ENCODE measurements at places on chromosomes 3 and 15.

DNA sequence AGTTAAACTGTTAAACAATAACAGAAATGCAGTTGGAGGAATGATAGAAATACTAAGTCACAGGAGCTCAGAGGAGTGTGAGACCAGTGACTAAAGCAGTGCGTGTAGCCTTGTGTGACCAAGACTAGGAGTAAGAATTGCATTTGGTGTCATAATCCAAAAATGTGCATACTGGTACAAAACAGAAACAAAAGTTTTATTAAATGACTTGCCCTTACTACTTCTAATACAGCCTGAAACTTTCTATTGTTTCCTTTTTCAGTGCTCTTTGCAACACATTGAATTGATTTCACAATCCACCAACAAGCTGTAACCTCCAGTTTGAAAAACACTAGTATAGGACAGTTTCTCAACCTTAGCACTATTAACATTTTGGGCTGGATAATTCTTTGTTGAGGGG is 17.1 kb downstream of the SNX1 start:
- no peak for DNase-seq

GRCh38 chr15:67836955-67837354 is 2.9 kb downstream of the RNU6-1 start:
- no peak for DNase-seq

DNA sequence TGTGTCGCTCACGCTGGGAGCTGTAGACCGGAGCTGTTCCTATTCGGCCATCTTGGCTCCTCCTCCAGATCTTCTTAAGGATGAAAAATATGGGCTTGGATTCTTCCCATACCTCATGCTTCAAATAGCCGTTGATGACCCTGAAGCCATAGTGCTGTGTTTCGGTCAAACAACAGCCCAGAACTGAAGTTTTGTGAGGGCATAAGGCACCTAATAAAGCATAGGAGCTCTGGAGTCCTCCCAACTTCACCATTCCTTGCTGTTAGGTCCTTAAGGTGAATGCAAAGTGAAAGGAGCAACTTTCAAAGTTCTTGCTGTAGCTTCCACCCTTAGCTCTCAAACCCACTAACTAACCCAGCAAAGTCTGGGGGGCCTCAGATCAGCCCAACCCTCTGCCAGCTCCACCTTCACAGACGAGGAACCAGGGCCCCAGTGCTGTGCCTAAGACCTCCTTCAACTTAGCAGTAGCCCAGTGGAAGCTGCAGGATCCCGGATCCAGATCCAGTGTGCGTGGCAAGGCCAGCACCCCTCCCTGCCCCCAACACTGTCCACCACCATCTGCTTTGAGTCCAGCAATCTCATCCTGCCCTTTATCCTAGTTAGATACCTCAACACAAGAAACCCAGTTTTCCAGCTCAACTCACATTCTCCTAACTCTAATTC is at the start of gene GRK7:
TSS of gene GRK7 (plus strand) at position 321 of the 663 bp plus-strand sequence. CDS start 14,877 bp downstream, outside the sequence.
- no peak for DNase-seq

- no peak for DNase-seq
Measured at GRCh38 chr3:50150863-50151686, 4.0 kb upstream of the SEMA3F start.

- DNase-seq, result no peak
Measured at GRCh38 chr15:78057803-78058202, 19.7 kb downstream of the TBC1D2B start.

GRCh38 chr3:101778385-101779046 is 495 bp upstream of the NXPE3 start:
- no peak for DNase-seq

GRCh38 chr3:77247061-77247460 is 207.2 kb downstream of the ROBO2 start:
- DNase-seq, result no peak

DNA sequence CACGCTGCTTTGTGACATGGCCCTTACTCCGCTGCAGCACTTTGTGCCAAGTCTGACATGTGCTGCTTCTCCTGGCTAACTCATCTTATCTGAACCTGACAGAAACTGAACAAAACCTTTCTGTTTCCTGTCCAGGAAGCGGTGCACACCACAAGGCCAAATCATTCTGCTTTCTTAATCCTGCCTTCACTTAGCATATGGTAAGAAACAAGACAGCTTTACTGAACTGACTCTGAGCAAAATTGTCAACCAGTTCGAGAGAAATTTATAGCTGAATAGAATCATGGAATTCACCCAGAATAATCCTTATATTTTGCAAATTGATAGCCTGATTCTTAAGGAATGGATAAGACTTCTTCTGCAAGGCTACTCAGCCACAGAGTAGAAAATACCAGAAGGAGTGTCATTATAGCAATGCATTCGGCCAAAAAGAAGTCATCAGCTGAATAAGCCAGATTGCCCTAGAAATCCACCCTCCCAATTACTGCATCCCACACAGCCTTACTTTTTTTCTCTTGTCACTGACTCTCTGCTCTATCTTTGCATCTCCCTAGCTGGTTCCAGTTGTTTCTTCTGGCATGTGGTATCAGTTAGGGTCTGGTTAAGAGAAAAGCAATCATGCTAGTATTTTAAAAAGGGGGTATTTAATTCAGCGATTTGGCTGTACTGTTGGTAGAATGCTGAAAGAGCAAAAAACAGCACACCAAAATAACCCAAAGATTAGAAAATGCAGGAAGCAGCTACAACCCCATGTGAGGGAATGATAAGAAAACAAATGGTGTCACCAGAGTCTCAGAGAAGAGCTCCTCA is 41.6 kb upstream of the STRIT1 start:
- DNase-seq, result no peak

GRCh38 chr3:179373938-179374337 is 26.4 kb downstream of the MFN1 start:
- peak; percentile 6 for DNase-seq

DNA sequence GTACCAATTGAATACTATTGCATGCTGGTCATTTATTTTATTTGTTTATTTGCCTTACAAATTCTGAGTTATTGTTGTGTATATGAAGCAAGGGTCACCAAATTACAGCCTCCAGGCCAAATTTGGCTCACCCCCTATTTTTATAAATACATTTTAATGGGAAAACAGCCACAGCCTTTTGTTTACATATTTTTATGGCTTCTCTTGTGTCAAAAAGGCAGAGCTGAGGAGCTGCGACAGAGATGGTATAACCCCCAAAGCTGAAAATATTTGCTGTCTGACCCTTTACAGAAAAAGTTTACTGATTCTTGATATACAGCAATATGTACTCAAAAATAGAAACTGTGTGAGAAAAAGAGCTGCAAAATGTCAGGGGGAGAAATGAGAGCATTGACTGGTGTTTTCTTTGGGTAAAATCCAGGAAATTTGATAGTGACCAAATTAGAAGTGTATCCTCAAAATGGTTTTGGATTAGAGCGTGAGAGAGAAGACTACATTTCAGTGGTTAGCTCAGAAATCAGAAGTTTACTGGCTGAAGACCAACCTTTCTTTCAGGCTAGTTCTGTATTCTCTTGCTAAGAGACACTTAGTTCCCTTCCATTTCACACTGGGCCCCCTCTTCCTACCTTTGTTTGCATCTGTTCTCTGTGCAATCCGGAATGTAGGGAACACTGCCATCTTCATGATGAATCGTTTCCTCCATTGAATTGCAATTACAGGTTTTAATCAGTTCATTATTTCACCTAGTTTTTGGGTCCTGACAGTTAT is 757.8 kb downstream of the AGBL1 start:
- no peak for DNase-seq

- no peak for DNase-seq
Measured at GRCh38 chr15:67784090-67784781, 41.1 kb upstream of the SKOR1 start.
